ENCODE measurements at places on chromosomes 4 and X.

GRCh38 chr4:48938831-48939230, 32.3 kb upstream of the OCIAD2 start:
- no peak for DNase-seq

GRCh38 chr4:7187168-7187535, 5.2 kb upstream of the SORCS2 start:
- no peak for DNase-seq

DNA sequence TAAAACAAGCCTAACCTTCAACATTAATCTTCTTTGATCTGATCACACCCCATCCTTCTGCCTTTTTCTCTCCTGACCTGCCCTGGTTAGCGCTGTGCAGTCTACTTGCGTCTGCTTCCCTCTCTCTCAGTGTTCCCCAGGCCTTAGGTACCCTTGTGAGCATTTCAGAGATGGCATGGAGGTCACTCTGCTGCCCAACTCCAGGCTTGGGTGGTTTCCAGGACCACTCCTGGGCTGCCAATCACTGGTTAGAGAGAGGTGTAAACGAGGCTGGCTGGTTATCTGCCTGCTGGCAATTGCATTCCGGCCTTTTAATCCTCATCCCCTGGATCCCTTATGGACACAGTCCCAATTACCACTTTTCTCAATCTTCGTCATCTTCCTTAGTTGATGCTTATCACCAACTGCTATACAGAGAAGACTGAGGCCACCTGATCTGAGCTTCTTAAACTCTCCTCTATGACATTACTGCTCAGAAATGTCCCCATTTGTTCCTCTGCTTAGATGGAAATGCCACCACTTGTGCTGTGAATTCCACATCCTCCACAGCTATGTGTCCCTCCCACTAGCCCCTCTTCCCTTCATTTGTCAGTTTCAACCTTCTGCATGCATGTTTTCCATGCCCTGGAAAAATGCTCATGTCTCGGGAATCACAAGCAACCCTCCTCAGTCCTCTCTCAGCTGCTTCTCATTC, 29.0 kb upstream of the BCLAF3 start:
- no peak for DNase-seq

DNA sequence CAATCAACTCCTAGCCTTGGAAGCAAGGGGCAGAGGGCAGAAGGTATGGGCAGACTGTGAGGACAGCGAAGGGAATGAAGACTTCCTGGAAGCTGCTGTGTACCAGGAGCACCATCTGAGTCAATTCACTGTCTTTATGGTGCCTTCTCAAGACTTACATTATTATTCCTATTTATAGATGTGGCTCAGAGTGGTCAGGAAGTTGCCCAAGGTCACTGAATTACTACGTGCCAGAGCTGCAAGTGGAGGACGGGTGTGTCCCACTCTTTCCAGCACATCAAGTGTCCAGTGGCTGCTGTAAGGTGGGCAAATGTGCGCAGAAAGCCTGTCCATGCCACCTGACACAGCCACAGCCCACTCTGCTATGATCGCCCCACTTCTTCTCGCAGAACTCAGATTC, 32.0 kb downstream of the SMPX start:
- DNase-seq = no peak

GRCh38 chr4:159216834-159217233, 114.0 kb downstream of the RAPGEF2 start:
- DNase-seq = no peak

DNA sequence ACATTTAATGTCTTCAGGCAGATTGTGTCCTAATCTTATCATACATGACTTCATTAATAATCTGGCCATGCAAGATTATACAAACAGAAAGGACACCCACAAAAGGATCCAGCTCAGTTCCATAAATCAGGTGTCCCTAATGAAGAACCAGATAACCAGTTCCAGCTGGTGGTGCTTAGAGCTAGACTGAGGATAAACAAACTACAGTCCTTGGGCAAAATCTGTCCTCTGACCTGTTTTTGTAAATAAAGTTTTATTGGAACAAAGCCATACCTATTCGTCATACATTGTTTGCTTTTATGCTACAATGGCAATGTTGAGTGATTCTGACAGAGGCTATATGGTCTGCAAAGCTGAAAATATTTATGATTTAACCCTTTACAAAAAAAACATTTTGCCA, 199.5 kb downstream of the MID1IP1 start:
- DNase-seq = no peak

- DNase-seq = no peak
These were observed 266.6 kb downstream of the ZNF674 start for GRCh38 chrX:46278572-46278971.

GRCh38 chrX:10108288-10108687, 48.5 kb upstream of the CLCN4 start:
- DNase-seq = no peak

- peak; percentile 68 for DNase-seq
These were observed 71.6 kb downstream of the FAM114A1 start for GRCh38 chr4:38939165-38939564.

DNA sequence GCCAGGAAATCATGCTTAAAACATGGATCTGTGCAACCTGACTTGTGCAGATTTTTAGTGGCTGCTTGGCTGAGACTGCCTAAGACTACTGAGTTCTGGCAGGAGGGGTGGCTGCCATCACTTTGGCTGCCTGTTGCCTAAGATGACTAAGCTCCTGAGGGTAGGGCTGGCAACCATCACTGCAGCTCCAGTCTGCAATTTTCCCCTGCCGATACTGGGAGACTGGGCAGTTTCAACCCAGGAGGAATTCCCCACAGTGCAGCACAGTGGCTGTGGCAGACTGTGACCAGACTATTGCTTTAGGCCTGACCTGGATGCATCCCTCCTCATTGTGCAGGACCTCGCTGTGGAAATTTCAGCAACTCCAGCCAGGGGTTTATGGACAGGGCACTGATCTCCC, 544.9 kb downstream of the ANKRD50 start:
- DNase-seq = no peak

- no peak for DNase-seq
These were observed 34.8 kb upstream of the USP51 start for GRCh38 chrX:55524487-55524886.

GRCh38 chrX:43423876-43424275, 232.2 kb upstream of the MAOA start:
- DNase-seq = no peak

GRCh38 chr4:40261231-40262076, 64.6 kb downstream of the RHOH start:
- DNase-seq = no peak

DNA sequence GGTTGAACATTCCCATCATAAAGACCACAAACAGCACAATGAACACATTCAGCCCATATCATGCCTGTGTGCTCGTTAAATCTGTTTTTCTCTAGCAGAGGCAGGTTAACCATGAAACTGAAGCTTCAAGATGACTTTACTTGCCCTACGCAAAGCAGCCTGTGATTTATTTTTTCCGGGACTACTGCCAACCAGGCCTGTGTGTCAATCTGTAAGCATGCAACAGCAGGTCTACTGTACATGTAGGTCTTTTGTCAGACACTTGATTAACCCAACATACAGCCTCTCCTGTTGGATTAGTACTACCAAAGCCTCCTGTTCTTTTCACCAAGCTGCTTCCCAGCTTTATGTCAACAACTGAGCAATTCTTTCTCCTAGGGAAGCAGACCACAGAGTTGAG, 85.5 kb upstream of the ACSL1 start:
- no peak for DNase-seq

GRCh38 chrX:148768296-148768695, 267.9 kb downstream of the AFF2 start:
- no peak for DNase-seq

GRCh38 chr4:26228883-26229282, 91.9 kb upstream of the RBPJ start:
- DNase-seq = no peak

DNA sequence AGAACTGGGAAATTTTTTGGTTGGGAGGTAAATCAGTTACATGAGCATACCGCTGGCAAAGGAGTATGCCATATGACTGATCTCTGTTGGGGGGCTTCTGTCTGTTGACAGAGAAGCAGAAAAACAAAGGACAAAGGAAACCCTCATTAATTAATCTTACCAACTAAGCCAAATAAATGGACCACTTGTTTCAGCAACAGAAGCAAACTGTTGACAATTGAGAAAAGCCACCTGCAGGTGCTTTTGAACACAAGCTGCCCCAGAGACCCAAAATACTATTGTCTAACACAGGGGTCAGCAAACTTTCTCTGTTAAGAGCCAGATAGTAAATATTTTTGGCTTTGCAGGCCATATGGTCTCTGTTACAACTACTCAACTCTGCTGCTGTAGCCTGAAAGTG, 7.0 kb upstream of the FRYL start:
- DNase-seq = no peak

GRCh38 chr4:22345055-22345454, 170.8 kb downstream of the ADGRA3 start:
- DNase-seq = no peak

- DNase-seq = no peak
These were observed 92.2 kb downstream of the HUWE1 start for GRCh38 chrX:53594354-53594753.

DNA sequence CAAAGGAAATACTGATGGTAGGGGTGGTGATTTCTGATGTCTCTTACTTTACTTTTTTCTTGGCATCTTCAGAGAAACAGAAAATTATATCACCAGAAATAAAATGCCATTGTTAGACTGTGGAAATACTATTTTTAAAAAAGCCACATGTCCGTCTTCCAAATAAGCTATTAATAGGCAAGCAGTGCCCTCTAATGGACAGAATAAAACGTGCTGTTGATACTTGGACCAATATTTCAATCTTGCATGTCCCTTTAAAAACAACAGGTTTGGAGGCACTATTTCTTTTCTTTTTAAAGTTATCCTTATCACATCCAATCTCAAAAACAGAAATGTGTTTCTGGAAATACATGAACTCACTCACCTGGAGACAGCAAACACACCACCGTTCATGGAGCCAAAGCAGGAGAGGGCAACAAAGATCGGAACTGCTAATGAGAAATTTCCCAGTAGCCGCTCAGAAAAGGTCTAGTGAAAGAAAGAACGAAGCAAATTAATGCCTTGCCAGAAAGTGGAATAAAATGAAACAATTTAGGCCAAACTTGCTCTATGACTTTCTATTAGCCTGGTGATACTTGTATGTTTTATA, 59.2 kb downstream of the SLC7A11 start:
- no peak for DNase-seq

DNA sequence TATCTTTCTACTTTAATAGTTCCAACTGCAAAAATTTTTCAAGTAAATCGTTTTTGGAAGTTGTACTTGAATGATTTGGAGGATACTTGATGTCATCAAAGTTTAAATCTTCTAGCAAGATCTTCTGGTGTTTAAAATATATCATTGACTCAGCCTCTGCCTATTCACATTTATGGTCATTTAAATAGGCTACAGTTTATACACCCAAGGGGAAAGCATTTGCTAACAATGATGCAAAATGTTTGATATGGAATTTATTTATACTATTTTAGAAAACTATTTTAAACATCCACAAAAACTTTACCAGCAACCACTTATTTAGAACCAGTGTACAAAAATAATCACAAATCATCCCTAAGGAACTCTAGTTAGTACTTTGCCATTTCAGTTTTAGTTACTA, 123.3 kb upstream of the STIM2 start:
- no peak for DNase-seq

DNA sequence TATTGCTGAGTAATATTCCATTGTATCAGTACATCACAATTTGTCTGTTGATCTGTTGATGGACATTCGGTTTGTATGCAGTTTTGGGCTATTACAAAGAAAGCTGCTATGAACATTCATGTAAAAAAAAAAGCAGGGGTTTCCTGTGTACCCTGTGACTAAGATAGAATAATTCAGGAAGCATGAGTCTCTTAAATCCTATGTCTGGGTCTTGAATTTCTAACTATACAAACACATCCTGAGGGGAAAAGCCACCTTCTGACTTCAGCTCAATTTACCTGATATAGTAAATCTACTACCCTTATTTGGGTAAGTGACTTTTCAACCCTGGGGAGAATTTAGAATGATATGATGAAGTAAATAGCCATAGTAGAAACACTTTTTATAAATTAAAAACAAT, 94.6 kb upstream of the FUNDC1 start:
- DNase-seq = no peak

GRCh38 chr4:86938771-86939520, 4.1 kb downstream of the AFF1 start:
- peak; percentile 46 for DNase-seq

- no peak for DNase-seq
These were observed 242.1 kb downstream of the ADAMTS3 start for GRCh38 chr4:72326692-72327632.

GRCh38 chr4:184699941-184700340, 34.0 kb downstream of the CENPU start:
- no peak for DNase-seq

DNA sequence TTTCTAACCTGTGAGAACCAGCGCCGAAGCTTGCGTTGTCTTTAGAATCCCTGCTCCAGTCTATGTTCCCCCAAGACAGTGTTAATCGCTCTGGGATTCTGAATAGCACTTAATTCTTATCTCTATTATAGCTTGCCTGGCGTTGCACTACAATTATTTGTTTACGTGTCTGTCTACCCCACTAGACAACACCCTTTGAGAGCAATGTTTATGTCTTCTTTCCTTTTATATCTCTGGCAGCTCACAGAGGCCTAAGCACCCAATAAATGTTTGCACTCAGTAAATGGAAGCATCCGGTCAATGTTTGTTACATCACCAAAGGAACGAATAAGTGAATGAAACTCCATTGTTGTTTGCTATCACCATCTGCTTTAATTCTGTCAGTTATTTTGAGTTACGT, 4.8 kb upstream of the NHS start:
- DNase-seq = no peak

- no peak for DNase-seq
These were observed 124.1 kb upstream of the LIMCH1 start for GRCh38 chr4:41413670-41414411.

DNA sequence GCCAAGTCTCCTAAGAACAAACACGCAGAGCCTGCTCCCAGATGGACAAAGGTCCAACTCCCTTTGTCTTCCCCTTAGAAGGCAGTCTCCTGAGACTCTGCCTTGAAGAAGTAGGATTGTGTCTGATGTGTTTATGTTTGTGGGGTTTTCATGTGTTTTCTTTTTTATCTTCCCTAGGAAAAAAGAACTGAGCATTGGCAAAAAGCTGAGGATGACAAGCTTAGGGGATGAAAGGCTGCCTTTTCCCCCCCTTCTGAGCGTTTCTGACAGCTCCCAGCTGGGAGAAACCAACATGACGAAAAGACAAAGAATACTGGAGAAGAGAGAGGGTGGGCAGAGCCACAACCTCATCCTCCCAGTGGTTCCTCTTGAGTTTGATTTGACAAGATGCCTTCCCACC, 181.1 kb downstream of the EVC2 start:
- no peak for DNase-seq

GRCh38 chr4:67909905-67910584, 26.2 kb upstream of the TMPRSS11D start:
- DNase-seq = no peak

- no peak for DNase-seq
These were observed 46.6 kb downstream of the MAP7D3 start for GRCh38 chrX:136204571-136204970.

DNA sequence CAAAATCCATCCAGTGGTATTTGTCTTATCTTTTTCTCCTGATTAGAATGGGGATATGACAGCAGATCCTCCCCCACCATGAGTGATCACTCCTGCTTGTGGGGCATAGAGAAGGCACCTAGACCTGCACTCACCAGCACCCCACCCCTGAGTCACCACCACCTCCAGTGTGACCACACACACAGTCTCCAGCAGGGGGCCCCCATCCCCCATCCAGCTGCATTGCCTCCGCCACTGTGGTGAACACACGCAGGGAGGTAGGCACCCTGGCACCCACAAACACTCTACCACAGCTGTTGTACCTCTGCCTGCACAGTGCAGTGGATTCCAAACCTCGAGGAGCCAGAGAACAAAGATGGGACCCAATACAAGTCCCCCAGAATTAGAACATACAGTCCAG, 9.0 kb upstream of the MAGEA8 start:
- peak; percentile 57 for DNase-seq

GRCh38 chr4:21046141-21046540, 345.9 kb downstream of the PACRGL start:
- DNase-seq = no peak
